ENCODE measurements at places on chromosomes 7 and 10.

- DNase-seq: no peak
These were observed 275.9 kb upstream of the PLPP4 start for GRCh38 chr10:120181154-120181553.

- DNase-seq: no peak
These were observed 530 bp upstream of the ANXA7 start for GRCh38 chr10:73414230-73414945.

GRCh38 chr10:27716521-27716920 is 29.1 kb downstream of the MKX start:
- no peak for DNase-seq

DNA sequence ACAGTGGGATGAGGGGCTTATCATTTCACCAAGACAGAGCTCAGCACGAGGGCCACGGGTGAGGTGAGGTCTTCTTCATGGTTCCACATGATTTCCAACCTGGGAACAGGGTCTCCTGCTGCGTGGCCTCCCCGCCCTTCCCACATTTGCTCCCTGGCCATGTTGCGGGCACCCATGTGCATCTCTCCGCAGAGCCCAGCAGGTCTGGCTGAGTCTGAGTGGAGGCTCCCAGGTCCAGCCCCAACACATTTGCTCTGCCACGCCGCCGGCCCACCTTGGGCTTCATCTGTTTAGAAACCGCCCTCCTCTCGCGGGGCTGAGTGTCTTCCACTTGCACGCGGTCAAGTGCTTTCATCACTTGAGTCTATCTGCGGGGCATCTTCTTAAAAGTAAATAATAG is 14.8 kb upstream of the PRKAR1B start:
- no peak for DNase-seq

- peak; percentile 31 for DNase-seq
These were observed 15.1 kb upstream of the RET start for GRCh38 chr10:43061760-43062159.

DNA sequence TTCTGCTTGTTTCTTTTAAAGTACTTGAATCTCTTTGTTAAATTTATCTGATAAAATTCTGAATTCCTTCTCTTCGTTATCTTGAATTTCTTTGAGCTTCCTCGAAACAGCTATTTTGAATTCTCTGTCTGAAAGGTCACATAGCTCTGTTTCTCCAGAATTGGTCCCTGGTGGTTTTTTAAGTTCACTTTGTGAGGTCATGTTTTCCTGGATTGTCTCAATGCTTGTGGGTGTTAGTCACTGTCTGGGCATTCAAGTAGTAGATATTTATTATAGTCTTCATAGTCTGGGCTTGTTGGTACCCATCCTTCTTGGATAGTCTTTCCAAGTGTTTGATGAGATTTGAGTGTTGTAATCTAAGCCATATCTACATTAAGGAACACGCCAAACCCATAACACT is 1060.6 kb downstream of the LRMDA start:
- peak; percentile 93 for DNase-seq

All from M059J (cell line).